ENCODE measurements at places on chromosomes 11 and 22.
A peak's percentile ranks its signal among the peaks of the same experiment; 100 is the strongest.

- DNase-seq, result no peak
Observed at GRCh38 chr11:130202009-130202817, 42.6 kb downstream of the ST14 start.

- no peak for DNase-seq
Observed at GRCh38 chr11:75420224-75421034, 12.6 kb downstream of the KLHL35 start.

DNA sequence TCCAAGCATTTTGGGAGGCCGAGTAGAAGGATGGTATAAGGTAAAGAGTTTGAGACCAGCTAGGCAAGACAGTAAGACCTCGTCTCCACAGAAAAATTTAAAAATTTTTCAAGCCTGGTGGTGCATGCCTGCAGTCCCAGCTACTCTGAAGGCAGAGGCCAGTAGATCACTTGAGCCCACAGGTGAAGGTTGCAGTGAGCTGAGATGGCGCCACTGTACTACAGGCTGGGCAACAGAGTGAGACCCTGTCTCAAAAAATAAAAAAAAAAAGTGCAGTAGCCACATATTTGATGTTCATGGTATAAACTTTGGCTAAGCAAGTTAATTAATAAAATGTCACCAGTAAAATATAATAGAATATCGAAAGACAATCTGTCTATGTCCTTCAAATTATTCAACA is 27.0 kb downstream of the LGR4 start:
- no peak for DNase-seq

GRCh38 chr11:65764434-65764833 is 16.3 kb downstream of the AP5B1 start:
- no peak for DNase-seq

- no peak for DNase-seq
Observed at GRCh38 chr11:69241844-69242243, 52.1 kb upstream of the MYEOV start.

- no peak for DNase-seq
Observed at GRCh38 chr22:30357650-30358215, 926 bp downstream of the CCDC157 start.

DNA sequence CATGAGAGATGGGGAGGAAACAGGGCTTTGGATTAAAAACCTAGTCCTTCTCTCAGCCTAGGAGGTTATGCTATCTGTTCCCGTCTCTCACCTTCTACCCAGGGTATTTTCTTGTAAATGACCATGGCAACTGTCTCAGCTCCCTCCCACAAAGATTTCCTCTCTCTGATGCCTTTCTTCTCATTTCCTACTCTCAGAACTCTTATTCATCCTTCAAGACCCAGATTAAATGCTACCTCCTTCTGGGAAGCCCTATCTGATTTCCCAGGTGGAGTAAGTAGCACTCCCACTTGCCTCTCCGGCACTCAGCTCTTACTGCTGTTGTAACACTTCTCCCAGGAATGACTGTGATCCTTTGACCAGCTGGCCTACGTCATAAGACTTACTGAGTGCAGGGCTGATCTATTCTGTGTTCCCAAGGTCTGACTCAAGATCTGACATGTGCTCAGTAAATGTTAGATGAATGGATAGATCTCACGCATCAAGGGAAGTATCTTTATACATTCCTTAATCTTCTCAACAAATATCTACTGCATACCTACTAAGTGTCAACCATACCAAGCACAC is 175.0 kb downstream of the TENM4 start:
- DNase-seq, result no peak

GRCh38 chr11:77322506-77322905 is 21.0 kb upstream of the GDPD4 start:
- DNase-seq, result no peak

GRCh38 chr22:44217346-44217745 is 36.6 kb downstream of the PARVG start:
- no peak for DNase-seq

- DNase-seq, result peak; percentile 25
Observed at GRCh38 chr11:6755303-6755952, 16.3 kb downstream of the OR2AG2 start.

GRCh38 chr11:20933958-20934357 is 264.6 kb downstream of the NELL1 start:
- DNase-seq, result no peak

- DNase-seq, result no peak
Observed at GRCh38 chr22:22916215-22916951, 28.8 kb downstream of the IGLL5 start.

DNA sequence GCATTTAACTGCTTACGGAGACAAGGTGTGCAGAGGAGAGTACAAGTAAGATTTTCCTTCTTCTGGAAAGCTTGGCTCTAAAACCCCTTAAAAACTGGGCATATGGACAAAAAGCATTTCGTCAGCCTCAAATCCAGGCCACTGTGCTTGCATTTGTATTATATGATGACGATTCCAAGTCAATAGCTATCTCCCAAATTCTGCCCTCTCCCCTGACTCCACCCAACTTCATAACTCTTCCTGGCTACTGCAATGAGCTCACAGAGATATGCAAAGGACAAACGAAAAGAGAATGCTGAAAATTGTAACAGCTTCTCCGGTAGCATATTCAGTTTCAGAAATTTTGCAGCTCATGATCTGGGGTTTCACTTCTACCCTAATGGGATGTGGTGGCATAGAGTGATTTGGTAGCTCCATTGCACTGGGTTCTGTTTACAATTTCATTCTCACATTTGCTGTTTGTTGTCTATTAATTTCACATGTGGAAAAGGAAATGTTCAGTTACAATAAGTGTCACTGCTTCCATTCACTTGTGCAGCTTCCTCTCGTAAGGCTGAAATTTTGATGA is 45.6 kb upstream of the CHRM4 start:
- no peak for DNase-seq

- no peak for DNase-seq
Observed at GRCh38 chr11:119108146-119108856, 1.2 kb downstream of the C2CD2L start.

GRCh38 chr22:20804650-20805049 is 30.7 kb downstream of the SERPIND1 start:
- DNase-seq, result no peak

DNA sequence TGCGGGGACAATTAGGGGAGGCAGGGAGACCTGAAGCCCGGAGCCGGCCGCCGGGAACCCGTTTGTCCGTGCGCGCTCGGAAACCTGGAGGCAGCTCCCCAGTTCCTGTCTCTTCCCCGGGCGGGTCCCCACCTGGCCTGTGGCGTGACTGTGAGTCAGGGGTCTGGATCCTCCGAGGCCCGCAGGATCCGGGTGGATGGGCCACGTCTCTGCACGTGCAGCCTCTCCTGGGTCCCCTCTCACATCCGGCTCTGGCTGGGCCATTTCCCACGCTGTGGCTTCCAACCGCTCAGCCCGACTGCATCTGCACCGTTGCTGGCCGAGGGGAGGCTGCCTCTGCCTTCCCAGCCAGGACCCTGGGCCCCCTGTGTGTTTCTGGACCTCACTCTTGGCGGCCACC is 14.8 kb upstream of the H19 start:
- DNase-seq, result no peak

DNA sequence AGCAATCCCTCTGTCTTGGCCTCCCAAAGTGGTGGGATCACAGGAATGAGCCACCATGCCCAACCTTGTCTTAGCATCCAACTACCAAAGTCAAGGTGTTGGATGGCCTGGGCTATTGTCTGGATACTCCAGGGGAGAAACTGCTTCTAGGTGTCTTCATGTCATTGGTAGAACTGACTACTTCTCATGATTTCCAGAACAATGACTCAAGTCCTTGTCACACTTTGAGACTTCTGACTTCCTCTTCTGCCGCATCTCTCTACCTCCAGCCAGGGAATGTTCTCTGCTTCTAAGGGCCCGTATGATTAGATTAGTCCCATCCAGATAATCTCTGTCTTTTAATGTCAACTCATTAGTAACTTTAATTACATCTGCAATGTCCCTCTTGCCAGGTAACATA is 30.6 kb downstream of the APOL6 start:
- DNase-seq, result no peak

- DNase-seq, result peak; percentile 5
Observed at GRCh38 chr11:86869966-86870570, 69.7 kb downstream of the PRSS23 start.

- DNase-seq, result no peak
Observed at GRCh38 chr11:620935-621814, 3.6 kb downstream of the CDHR5 start.
